ENCODE measurements at places on chromosomes 3 and 15.

GRCh38 chr3:134610432-134611385, 40.1 kb downstream of the KY start:
- DNase-seq, result no peak

GRCh38 chr3:8987645-8988383, 24.5 kb upstream of the RAD18 start:
- peak; percentile 5 for DNase-seq

GRCh38 chr15:90239371-90239770, 5.4 kb downstream of the GDPGP1 start:
- DNase-seq, result no peak

DNA sequence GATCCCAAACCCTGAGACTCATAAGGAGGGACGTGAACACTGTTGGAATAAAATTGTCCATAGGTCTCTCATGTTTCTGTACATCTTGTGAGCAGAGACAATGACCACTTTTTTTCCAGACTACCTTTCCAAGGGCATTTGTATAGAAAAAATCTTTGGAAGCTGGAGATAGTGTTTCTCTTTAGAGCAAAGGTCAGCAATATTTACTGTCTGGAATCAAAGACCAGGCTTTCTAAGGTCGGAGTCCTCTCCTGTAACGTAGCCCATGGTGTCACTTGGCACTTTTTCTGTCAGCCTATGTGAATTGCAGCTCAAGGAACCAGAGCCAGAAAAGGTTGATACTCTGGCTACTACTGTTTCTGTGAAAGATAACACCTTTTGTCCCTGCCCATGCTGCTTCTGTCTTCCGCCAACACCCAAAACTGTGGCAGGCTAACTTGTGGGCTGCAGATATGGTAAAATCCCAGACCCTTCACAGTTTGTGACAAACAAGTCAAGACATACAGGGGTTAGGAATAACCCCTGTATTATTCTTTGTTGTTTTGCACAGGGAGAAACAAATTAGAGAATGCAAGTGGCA, 578.3 kb downstream of the GRM7 start:
- DNase-seq, result no peak

GRCh38 chr3:44920081-44920480, 45.7 kb downstream of the TGM4 start:
- no peak for DNase-seq

DNA sequence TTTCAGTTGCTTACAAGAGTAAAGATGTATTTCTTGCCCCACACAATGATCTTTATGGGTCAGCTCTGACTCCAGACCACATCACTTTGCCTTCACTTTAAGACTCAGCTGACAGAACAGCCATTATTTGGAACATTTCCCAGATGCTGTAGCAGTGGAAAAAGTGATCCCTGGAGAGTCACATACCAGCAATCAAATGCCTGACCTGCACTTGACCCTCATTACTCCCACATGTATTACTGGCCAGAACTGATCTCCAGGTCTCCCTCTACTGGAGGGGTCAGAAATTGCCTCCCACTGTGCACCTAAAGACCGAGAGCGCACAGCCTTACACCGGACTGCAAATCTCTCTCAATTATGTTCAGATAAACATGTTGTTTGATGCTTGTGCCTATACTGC, 88.6 kb upstream of the ZNF385D start:
- no peak for DNase-seq

- DNase-seq, result no peak
Measured at GRCh38 chr3:111212511-111212910, 140.9 kb downstream of the NECTIN3 start.

- no peak for DNase-seq
Measured at GRCh38 chr3:120462409-120462959, 11.7 kb upstream of the FSTL1 start.

DNA sequence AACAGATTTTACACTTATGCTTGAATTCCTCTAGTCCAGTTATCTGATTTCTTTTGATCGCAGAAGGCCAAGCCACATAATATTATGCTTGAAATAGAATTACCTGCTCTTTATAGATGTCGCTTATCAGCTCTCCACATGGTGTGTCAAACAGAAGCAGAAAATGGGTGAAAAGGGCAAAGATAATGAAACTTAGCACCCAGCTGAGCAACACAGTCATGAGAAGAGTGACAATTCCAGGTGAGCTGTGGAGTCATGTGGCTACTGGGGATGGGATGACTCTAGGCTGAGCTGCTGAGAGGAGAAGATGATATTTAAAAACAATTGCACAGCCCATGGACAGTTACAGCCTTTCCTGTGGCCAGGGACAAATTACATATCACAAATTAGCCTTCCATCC, 398.7 kb upstream of the PDZRN3 start:
- no peak for DNase-seq

GRCh38 chr3:163056874-163057497, 1560.4 kb downstream of the OTOL1 start:
- peak; percentile 33 for DNase-seq

DNA sequence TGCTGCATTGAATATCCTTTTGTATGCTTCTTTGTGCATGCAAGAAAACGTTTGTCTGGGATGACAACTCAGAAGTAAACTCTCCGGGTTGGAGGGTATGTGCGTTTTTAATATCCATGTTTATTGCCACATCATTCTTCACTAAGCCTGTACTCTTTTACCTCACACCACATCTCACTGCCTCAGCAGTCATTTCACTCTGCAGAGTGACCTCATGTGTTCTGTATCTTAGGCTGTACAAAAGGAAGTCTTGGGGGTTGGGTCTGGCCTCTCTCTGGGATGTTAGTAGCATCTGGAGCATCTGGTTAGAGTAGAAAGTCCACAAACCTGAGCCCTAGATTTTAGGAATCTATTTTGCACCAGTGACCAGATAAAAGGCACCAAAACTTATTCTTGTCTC, 16.1 kb downstream of the CACNA1D start:
- DNase-seq, result no peak

GRCh38 chr3:194612221-194612620, 21.0 kb downstream of the TMEM44 start:
- no peak for DNase-seq

DNA sequence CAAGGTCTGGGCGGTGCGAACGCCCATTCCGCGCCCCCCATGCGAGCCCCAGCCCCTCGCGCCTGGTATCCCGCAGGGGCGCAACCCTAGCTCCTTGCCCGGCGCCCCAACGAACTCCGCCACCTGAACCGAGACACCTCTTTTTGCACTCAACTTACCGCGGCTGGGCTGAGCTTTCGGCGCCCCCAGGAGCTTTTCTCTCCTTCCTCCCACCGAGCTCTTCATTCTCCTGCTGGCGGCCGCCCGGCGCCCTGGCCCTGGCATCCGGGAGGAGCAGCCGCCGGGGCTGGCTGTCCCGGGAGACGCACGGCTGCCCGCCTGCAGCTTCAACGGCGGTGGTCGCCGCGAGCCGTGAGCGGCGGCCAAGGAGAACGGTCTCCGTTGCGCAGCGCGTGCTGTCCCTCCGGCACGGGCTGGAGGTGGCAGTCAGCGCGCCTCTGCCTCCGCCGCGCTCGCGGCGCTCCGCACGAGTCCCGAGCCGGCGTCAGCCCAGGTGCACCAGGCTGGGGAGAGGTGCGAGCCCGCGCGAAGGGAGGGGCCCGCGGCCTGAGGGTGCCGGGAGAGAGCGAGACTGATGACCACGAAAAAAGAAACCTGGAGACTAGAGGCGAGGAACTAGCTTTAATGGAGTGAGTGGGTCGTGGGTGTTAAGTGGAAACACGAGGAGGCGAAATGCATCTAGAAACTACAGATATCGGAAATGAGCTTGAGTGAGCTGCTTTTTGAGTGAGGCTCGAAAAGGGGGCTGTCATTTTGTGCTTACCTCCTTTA, 621.5 kb upstream of the ZNF385D start:
- no peak for DNase-seq

DNA sequence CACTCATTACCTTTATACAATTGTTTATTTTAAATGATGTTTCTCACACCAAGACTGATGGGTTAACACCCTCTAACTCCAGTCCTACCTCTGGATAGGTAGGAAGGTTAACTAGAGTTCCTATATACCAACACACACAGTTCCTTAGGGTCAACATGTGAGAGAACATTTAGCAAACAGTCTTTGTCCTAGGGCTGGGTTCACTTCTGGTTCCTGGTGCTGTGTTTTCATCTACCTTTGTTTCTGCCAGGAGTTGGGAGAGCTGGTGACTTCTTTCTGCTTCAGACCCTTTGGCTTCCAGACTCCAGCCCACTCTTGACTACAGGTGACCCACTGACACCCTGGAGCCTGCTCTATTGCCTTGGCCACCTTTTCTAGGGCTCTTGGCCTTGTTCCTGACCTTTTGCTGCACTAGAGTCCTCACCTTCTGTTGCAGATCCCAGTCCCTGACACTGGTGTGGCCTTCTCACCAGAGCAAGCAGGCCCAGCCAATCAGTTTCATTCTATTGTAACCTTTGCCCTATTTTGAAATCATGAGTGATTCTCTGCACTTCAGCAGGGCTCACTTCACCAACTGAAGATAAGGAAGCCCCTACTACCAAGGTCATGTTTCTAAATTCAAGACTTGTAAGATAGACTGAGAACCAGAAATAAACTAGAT, 50.0 kb upstream of the SECISBP2L start:
- no peak for DNase-seq

- DNase-seq, result no peak
Measured at GRCh38 chr15:33788906-33789540, 179.3 kb upstream of the CHRM5 start.

DNA sequence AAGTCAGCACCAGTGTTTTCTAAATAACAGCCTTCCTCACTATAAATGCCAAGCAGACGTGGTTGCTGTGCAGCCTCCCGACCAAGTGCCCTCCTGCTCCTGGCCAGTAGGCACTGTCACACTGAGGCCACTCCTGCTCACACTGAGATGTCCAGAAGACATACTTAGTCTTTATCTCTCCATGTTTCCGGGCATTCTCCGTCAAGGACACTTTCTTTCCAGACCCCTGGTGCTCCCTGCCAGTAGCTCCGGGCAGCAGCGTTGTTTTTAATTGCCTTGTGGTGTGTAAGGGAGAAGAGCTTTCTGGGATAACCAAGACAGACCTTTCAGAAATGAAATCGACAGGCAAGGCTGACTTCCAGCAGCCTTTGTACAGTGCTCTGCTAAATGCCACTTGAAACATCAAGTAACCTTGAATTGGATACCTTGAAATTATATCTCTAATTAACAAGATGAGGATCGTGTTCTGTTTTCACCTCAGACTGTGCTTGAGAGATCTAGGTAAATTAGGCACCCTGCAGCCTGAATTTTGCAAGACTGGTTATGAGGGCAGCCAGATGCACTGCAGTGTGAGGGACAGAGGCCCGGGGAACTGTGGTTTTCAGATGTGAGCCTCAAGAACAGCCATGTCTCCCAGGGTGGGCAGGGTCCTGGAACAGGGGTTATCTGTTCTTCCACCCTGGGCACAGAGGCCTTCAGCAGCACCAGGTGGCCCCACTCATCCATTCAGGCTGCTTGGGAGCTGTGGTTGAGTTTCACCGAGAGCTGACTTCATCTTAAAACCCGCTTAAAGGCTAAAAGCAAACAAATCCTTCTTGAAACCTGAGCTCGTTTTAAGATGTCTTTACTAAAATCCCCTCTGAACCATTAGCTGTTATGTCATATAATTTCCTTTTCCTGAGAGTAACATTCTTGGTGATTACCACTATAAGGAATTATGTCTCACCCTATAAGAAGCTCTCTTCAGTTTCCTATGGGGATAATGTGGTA, 105.5 kb upstream of the IL12A start:
- peak; percentile 96 for DNase-seq

- no peak for DNase-seq
Measured at GRCh38 chr3:155441506-155441905, 148.0 kb upstream of the STRIT1 start.

- no peak for DNase-seq
Measured at GRCh38 chr15:72847806-72848205, 64.2 kb upstream of the ADPGK start.

GRCh38 chr3:66998904-66999235, 763 bp downstream of the KBTBD8 start:
- DNase-seq, result no peak

DNA sequence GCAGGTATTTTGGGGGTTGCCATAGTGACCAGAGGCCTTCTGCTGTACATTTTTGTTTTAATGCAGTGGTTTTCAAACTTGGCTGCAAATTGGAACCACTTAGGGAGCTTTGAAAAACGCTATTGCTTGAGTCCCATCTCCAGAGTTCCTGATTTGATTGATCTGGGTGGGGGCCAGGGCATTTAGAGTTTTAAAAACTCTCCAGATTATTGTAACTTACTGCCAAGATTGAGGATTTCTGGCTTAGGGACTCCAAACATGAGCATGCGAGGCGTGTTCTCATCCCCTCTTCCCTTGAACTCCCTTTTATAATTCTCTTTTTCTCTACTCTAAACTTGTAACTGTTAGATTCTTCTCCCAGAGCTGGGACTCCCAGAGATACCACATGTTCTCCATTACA, 340.8 kb upstream of the SUCLG2 start:
- DNase-seq, result no peak

DNA sequence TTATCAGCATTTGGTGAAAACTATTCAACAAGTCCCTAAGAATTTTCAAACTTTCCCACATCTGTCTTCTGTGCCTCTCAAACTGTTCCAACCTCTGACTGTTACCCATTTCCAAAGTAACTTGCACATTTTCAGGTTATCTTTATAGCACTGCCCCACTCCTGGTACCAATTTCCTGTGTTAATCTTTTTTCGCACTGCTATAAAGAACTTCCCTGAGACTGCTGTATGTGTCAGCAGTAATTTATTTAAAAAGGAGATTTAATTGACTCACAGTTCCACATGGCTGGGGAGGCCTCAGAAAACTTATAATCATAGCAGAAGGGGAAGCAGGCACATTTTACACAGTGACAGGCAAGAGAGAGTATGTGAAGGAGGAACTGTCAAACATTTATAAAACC, 310.9 kb upstream of the SLITRK3 start:
- no peak for DNase-seq

- DNase-seq, result no peak
Measured at GRCh38 chr3:52230461-52230860, 5.0 kb upstream of the TLR9 start.

DNA sequence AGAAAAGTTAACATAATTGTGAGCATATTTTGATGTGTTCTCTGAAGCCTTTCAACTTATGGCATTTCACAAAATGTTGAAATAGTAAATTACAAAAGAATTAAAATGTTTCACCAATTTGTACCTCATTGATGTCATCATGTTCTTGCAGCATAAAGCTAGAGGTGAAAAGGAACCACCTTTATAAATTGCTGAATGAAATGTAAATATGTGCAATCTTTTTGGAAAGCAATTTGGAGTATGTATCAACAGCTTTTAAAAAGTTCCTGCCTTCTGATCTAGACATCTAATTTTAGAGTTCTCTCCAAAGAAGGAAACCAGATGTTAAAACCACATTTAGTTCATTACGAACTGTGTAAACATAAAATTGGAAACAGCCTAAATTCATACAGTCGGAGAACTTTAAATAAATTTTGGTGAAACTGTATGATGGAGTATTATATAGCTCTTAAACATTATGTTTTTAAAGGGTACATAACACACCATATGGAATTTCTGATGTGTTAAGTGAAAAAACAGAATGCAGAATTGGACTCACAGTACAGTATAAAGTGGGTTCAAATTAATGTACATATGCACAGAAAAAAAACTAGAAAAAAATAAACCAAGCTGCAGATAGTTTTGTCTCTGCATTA, 311.2 kb upstream of the NAALADL2 start:
- DNase-seq, result no peak
